Stimulated activated CD4-positive, alpha-beta T cell treated with anti-CD3 and anti-CD28 coated beads, Interleukin-1b, Interleukin-23, amount 100 ng/mL, for 1 hour (primary cell): ENCODE measurements at places on chromosomes 3 and 15.

- no peak for DNase-seq
Observed at GRCh38 chr3:16299746-16300145, 34.7 kb downstream of the OXNAD1 start.

GRCh38 chr15:33007303-33007855 is 187.1 kb downstream of the FMN1 start:
- DNase-seq = no peak

GRCh38 chr3:159667261-159667660 is 321.4 kb upstream of the IL12A start:
- no peak for DNase-seq

- DNase-seq = no peak
Observed at GRCh38 chr3:192022412-192022811, 561.4 kb downstream of the PYDC2 start.

- no peak for DNase-seq
Observed at GRCh38 chr15:40902605-40903561, 8.6 kb downstream of the VPS18 start.

DNA sequence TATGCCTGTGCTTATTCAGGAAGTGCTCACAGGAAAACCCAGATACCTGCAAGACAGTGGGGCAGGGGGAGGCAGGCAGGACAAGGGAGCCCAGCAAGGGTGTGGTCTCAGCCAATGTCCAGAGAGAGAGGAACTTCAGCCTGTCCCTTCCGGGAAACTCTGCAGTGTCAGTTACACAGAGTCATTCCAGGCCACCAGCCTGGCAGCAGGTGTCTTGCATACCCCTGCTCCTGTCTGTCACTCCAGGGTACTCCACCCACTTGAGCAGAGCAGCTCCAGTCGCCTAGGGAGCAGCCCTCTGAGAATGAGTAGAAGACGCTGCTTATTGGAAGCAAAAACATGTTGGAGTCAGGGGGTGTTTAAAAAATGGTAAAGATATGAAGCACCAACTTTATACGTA is 431.2 kb upstream of the RGMA start:
- no peak for DNase-seq

- DNase-seq = no peak
Observed at GRCh38 chr3:9951126-9951525, 1.1 kb downstream of the PRRT3 start.

- no peak for DNase-seq
Observed at GRCh38 chr3:146577662-146578061, 27.5 kb downstream of the PLSCR5 start.

DNA sequence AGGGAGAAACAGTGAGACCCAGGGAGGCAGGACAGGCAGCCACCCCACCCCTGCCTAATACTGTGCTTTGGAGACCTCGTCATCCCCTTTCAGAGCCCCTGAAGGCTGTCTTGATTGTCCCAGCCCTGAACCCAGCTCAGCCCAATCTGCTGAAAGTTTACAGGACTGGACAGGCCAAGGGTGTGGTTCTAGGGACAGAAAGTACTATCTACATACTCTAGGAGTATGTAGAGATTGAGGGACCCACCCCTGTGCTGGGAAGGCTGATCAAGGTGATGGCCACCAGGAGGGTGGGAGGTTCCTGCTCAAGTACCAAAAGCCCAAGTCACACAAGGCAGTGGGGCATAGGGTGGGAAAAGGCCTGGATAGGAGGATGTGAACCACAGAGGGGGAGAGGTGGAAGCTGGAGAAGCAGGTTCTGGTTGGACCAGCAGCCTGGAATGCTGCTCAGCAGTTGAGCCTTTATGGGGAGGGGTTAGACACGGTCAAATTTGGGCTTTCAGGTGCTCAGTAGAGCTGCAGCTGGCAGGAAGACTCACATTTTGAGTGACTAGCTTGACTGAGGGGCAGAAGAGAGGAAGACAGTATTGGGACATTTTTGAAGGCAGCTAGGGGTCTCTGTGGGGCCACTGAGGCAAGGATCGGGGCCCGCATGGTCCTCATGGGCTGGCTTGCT is 6.7 kb downstream of the NBEAL2 start:
- DNase-seq = no peak

GRCh38 chr3:142898346-142899213 is 9.7 kb upstream of the PCOLCE2 start:
- no peak for DNase-seq

GRCh38 chr15:46420990-46421389 is 786.2 kb downstream of the SQOR start:
- no peak for DNase-seq

DNA sequence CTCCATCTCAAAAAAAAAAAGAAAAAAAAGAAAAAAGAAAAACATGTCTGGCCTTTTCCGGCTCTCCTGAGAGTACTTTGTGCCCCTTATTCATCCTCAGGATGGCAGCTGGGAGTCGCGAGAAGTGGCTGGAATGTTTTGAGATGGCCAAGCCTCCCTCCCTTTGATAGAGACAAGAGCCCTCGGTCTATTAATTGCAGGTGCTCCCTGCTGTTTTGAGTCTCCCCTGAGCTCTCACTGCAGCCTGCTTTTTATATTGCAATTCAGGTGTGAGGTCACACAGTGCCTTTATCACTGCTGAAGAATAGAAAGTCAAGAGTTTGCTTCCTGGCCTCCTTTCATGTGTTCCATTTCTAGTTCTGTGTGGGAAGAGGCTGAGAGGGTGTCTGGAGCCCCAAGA is 10.9 kb downstream of the CA12 start:
- no peak for DNase-seq

DNA sequence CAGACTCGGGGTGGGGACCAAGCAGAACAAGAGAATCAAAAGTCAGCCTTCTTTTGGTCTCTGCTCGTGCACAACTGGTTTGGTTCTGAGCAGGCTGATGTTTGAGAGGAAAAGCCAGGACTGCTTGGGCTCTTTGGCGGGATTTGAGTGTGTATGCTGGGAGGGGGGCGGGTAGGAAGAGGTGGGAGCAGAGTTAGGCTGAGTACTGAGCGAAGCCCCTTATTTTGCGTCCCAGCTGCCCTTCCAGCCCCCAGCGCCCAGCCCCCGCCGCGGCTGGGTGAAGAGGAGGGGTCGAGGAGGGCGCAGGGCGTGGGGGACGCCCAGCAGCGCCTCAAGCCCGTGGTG is 153.5 kb upstream of the GOLIM4 start:
- no peak for DNase-seq

- no peak for DNase-seq
Observed at GRCh38 chr3:149657321-149657925, 402 bp downstream of the WWTR1 start.

GRCh38 chr15:86663304-86663703 is 583.6 kb downstream of the AGBL1 start:
- DNase-seq = no peak

DNA sequence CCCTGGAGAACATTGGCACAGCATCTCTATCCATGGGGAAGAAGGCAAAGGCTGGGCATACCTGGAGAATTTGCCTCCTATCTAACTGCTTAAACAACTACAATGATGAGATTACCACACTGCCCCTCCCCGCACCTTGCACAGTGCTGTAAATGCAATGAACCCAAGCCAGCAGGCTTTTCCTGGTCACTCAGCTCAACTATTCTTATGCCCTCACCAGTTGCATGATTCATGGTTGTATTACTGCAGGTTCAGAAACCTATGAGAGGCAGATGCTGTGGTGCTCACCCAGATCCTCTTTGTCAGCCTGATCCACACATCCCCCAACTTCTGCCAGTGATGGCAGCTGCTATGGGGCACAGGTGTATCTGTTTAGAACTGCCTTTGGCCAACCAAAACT is 77.7 kb upstream of the STAC start:
- no peak for DNase-seq

GRCh38 chr15:55990516-55990915 is 2.9 kb downstream of the NEDD4 start:
- DNase-seq = no peak

DNA sequence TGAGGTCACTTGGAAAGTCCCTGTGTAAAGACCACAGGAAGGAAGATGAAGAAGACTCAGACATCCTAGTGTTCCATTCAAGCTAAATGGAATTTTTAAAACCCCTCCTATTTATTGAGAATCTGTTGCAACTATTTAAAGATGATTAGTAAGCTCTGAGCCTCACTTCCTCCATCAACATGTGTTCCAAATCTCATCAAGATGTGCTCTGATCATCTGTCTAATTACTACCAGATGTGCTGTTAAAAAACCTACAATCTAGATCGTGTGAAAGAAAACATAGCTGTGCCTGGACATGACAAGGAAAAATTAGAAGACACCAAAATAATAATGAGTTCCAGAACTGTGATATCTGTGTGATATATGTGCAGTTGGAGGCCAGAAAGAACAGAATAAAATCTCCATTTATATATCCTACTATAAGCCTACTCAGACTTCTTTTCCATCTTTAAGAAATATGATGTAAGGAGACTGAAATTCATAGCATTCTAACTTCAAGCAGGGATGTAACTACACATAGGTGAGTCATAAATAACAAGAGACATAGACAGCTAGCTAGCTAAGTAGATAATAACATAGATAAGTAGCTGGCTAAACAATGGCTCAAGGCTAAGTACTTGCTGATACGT is 7.8 kb downstream of the XPC start:
- no peak for DNase-seq

- DNase-seq = no peak
Observed at GRCh38 chr3:38169027-38169317, 3.6 kb downstream of the OXSR1 start.

DNA sequence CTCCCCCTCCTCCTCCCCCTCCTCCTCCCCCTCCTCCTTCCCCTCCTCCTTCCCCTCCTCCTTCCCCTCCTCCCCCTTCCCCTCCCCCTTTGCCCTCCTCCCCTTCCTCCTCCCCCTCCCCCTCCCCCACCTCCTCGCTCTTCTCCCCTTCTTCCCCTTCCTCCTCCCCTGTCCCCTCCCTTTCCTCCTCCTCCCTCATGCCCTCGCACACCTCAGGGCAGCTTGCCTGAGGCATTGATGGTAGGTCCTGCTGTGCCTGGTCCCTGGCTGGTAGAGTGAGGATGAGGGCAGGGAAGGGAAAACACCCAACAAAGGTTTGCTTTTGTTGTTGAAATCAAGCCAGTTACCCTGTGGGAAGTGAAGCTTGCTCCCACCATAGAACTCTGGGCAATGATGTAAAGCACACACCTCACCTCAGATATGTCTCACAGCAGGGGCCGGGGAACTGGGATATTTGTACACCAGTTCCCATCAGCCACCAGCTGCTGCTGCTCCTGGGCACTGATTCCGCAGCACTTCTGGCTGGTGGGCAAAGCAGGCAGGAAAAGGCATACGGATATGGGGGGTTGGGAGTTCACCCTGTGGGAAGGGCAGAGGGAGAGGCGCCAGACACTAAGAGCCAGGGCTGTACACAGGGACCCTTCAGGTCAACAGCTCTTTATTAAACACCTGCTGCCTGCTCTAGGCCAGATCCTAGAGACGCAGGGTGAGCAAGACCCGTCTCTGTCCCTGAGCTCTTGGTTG is 13.8 kb downstream of the ISG20 start:
- no peak for DNase-seq

DNA sequence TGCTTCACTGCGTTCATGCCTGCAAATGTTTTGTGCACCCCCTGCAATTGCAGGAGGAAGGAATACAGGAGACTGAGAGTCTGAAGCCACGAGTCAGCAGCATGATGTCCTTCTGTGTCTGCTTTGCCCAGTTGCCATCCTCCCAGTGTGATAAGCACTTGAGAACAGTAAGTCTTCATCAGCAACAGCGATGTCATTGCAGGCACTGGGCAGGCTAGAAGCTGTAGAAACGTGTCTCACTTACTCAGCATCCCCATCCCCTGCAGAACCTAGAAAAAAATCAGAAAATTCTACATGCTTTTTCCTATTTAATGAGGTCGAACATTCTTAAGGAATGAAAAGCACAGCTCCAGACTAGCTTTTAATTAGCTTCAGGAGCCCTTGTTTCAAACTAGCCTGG is 156.5 kb upstream of the LPP start:
- no peak for DNase-seq

DNA sequence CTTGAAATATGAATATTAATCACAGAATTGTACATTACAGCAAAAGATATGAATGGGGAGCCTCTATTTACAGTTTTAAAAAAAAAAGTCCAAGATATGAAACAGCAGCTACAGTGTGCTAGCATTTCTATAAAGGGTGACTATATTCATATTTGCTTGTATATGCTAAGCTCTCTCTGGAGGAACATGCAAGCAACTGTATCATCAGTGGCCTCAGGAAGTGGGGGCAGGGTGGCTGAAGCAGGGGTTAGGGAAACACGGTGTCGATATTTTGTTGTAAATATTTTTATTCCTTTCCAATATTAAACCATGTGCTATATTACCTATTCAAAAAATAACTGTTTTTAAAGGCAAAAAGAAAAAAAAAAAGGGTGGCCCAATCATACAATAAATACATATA is 2.3 kb downstream of the UACA start:
- no peak for DNase-seq

GRCh38 chr3:160398820-160399124 is 253 bp downstream of the IFT80 start:
- DNase-seq = no peak
